Fibroblast of skin of back (primary cell): ENCODE measurements at places on chromosomes 6 and 20.

GRCh38 chr20:13220194-13220903, 725 bp upstream of the ISM1 start:
- peak; percentile 36 for DNase-seq

- no peak for DNase-seq
These were observed 84.7 kb upstream of the MRAP2 start for GRCh38 chr6:83948851-83949250.

GRCh38 chr6:39102821-39103136, 12.2 kb downstream of the SAYSD1 start:
- no peak for DNase-seq

GRCh38 chr6:107715550-107716321, 108.4 kb downstream of the SCML4 start:
- DNase-seq: no peak

DNA sequence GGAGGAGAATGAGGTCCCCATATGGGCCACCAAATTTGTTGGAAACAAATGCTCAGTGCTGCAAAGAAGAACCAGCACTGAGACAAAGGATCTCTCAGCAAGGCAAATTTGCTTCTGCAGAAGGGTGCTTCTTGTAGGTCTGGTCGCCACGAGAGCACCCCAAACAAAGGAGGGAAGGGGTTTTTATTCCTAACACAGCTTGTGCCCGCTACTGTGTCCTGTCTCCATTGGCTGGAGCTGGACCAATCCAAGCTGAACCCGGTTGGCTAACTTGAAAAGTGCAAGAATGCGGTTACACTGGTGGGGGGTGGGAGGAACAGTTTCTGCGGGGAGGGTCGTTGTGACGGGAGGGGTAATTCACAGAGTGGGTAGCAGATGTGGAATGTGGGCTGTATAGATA, 54.1 kb upstream of the TULP1 start:
- DNase-seq: no peak
